Common myeloid progenitor, CD34-positive (primary cell): ENCODE measurements at places on chromosomes 4 and X.
A peak's percentile ranks its signal among the peaks of the same experiment; 100 is the strongest.

DNA sequence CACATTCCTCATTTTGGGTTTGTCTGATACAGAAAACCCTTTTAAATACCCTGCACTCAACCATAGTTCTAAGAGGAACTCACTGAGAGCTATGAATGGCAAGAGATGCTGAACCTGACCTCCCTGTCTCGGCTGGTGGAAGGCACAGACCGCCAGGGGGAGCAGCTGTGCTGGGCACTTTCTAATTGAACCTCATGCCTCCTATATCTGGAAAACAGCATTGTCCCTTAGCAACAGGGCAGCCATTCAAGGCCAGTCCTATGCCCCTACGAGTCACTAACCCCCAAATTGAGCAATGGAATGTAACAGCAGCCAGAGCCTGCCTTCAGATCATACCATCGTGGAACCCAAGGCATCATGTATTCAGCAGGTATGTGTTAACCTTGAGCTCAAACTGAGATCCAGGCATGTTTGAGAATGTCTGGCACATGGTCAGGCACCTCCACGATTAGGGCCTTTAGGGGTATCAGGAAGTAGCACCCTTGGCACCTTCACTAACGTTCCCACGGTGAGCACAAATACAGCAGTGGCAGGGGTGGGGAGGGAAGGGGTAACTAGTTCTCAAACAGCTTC, 5.1 kb downstream of the USP27X start:
- DNase-seq, result peak; percentile 85

DNA sequence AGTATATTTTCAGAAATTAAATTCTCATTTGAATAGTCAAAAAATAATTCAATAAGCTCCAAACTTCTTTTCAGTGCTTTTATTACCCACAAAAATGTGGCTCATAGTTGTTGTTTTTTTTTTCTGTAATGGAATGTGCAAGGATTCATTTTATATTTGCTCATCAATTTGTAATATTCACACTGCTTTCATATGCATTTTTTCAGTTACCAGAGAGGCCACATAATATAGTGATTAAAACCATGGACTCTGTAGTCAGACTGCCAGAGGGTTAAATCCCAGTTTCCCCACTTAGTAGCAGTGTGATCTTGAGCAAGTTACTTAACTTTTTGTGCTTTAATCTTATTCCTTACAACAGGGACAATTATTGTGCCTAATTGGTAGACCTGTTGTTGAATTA, 64.5 kb downstream of the FAM9B start:
- no peak for DNase-seq

- no peak for DNase-seq
Measured at GRCh38 chr4:7721984-7722551, 217.6 kb downstream of the AFAP1 start.

- no peak for DNase-seq
Measured at GRCh38 chrX:137305404-137305803, 260.5 kb upstream of the ZIC3 start.

GRCh38 chr4:8071766-8072165, 86.8 kb downstream of the ABLIM2 start:
- no peak for DNase-seq

- DNase-seq, result no peak
Measured at GRCh38 chrX:123408821-123409737, 225.0 kb downstream of the GRIA3 start.

- DNase-seq, result no peak
Measured at GRCh38 chr4:145852256-145852839, 86.3 kb downstream of the ZNF827 start.

DNA sequence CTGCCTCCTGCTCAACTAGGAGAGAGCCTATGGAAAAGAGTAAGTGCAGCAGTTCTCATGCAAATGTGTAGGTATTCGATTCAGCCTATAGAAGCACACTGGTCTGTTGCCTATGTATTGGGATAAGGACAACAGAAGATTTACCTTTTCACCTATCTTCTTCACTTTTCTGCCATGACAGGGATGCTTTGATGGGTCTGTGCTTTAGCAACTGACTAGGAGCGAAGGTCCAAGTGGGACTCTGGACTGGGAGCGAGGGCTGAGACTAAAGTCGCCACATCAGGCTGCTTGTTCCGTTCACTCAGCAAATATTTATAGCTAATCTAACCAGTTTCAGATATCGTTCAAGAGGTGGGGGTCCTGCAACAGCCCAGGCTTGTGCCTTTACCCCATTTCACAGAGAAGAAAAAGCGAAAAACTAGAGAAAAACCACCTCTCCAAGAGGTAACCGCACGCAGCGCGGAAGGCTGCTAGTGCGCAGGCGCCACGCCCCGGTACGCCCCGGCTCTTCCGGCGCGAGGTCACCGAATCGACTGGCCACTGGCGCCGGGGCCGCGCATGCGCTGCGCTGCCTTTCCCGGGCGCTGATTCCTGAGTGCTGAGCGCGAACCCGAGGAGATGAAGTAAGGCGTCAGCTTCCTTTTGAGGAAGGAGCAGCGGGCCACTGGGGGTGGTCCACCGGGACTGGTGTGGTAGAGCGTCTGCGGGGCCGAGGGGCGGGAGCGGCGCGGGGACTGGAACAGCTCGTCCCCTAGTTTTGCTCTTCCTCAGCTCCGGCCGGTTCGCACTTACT, at the start of gene RBMX2:
TSS of gene RBMX2 (plus strand) at position 573 of the 793 bp plus-strand sequence. CDS start at position 619, 46 bp downstream.
- peak; percentile 55 for DNase-seq

GRCh38 chr4:109699553-109700225, 3.6 kb downstream of the CASP6 start:
- no peak for DNase-seq

DNA sequence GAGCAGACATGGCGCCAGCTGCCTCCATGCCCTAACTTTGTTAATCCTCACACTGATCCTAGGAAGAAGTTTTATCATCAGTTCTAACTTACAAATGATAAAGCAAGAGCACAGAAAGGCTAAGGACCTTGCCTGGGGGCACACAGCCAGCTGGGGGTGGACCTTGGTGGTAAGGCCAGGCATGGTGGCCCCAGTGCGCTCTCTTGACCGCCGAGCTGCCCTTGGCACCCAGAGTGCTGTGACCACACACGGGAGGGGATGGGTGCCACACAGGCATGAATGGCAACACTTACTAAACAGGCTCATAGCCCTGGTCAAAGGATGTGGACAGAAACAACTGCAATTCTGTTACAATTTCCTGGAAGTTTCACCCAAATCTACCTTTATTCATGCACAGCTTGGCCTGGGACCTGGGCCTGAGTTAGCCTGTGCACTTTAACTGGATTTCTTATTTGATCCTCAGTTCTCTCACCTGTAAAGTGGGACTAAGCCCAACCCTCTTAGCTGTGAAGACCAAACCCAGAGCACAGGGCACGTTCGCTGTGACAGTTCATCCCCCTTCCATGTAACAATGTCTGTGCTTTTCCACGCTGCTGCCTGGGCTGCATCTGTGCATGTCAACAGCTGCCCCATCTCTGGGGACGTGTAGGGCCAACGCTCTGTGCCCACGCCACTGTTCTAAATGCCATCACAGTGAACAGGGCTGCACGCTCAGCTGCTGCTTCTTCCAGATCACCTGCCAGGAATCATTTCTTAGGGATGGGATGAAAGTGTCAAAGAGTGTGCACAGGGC, 44.8 kb downstream of the ACOX3 start:
- DNase-seq, result no peak

GRCh38 chrX:29890004-29890403, 325.4 kb upstream of the MAGEB2 start:
- no peak for DNase-seq

DNA sequence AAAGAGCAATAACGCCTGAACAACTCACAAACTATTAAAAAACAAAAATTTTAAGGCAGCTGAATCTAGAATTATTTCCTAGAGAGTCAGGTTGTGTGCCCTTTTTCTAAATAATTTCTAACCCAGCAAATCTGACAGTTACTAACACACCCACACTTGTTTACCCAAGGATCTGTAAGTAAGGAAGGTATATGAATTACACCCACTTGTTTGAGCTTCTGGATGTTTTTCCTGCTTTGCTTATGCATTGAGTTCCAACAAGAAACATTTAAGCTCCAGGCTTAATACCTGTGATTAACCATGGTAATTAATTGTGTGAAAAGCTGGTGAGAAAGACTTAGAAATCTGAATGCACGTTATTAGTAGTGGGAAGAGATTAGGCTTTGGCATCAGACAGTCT, 1.5 kb downstream of the NIPAL1 start:
- no peak for DNase-seq

DNA sequence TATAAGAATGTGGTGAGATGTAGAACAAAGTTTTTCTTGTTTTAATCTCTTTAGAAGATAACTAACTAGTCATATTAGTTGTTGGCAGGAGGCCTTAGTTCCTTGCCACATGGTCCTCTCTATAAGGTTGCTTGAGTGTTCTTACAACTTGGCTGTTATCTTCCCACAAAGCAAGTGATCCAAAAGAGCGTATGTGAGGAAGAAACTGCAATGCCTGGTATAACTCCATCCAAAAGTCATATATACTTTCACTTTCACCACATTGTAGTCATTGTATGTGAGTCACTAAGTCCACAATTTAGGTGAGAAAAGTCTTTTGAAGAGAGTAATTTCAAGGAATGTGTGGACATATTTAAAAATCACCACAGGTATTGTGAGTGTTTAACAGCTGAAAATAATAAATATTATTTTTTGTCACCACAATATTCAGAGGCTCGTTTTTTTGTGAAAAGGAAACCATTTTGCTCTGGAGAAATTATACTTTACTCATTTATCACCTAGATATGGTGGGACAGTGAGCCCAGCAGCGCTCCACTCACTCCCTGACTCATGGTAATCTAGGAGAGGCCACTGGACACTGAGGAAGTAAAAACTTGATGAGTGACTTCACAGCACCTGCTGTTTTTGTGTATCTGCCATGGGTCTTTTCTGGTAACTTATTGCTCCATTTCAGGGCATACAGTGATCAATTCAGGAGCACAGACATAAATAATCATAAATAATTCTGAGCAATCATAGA, 369.4 kb upstream of the NDST3 start:
- DNase-seq, result no peak

GRCh38 chrX:23749129-23749528, 6.1 kb upstream of the ACOT9 start:
- no peak for DNase-seq

DNA sequence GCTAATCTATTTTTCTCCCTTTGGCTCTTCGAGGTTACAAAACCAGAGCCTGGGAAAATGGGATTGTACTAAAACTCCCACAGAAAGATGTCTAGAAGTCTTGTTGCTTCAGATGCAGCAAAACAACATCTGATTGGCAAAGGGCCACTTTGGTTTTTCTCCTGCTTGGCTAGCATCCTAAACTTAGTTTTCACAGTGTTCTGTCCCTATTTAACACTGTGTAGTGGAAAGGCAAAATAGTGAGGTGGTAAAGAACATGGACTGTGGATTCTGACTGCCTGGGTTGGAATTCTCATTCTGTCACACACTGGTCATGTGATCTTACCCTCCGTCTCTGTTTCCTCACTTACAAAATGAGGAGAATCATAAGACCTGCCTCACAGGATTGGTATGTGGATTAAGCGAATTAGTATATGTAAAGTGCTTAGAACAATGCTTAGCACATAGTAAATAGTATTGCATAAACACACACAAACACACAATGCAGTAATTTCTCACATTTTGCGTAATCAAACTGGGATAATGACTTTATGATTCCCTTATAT, 23.5 kb downstream of the TIGD2 start:
- no peak for DNase-seq

DNA sequence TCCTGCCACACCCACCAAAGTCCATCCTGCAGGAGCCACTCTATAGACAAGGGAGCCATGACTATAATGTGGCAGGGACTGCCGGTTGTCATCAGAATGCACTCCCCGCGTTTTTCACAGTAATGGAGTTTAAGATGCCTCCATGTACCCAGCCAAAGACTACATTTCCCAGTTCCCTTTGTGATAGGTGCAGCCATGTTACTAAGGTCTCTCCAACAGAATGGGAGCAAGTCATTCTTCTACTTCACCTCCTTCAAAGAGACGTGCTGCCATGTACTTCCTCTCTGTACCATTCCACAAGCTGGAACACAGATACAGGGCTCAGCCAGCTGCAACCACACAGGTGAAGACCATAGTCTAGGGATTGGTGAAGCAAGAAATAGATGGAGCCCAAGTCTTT, 126.7 kb downstream of the CORIN start:
- no peak for DNase-seq

- no peak for DNase-seq
Measured at GRCh38 chr4:3225071-3225850, 23.7 kb upstream of the MSANTD1 start.

GRCh38 chr4:41385481-41385880, 128.8 kb downstream of the UCHL1 start:
- DNase-seq, result peak; percentile 32

DNA sequence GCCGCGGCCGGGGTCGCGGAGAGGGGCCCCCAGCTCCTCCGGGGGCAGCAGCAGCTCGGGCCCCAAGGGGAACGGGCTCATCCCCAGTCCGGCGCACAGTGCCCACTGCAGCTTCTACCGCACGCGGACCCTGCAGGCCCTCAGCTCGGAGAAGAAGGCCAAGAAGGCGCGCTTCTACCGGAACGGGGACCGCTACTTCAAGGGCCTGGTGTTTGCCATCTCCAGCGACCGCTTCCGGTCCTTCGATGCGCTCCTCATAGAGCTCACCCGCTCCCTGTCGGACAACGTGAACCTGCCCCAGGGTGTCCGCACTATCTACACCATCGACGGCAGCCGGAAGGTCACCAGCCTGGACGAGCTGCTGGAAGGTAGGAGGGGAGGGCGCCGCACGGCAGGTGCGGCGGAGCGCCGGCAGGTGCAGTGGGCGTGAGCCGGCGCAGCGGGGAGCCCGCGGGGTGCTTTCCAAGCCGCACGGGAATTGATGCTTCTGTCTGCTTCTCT, 886 bp downstream of the DCLK2 start:
- peak; percentile 31 for DNase-seq

- DNase-seq, result no peak
Measured at GRCh38 chrX:13798184-13798583, 18.7 kb downstream of the GPM6B start.

- no peak for DNase-seq
Measured at GRCh38 chr4:79551555-79551954, 143.5 kb upstream of the GK2 start.
